Head of caudate nucleus (tissue), 42 donors: ENCODE measurements at places on chromosomes 3 and 15.

GRCh38 chr3:126474498-126475412 is 936 bp downstream of the ZXDC start:
- peak; percentile 52 for DNase-seq

GRCh38 chr3:149600634-149601033 is 57.2 kb downstream of the WWTR1 start:
- no peak for DNase-seq

- DNase-seq, result no peak
Measured at GRCh38 chr3:34925851-34926250, 713.5 kb upstream of the ARPP21 start.

- DNase-seq, result no peak
Measured at GRCh38 chr15:66936109-66936860, 129.1 kb upstream of the SMAD3 start.

GRCh38 chr15:74043425-74044266 is 38.7 kb downstream of the GOLGA6A start:
- no peak for DNase-seq

DNA sequence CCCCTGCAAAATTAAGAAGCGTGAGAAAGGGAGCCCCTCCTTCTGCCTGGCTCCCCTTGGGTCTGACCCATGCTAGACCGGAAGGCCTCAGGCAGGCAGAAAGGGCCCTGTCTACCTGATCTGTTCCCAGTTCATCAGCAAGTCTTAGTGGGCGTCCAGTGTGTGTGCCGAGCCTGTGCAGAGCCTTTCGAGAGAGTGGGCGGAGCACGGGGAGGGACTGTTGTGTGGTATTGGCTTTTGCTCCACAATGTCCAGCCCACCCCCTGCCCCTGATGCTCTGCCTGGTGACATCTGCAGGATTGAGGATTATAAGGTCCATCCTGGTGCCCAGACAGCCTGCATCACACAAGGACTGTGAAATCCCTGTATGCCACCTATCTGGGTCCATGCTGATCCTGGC is 82.9 kb downstream of the CHDH start:
- no peak for DNase-seq

GRCh38 chr3:156751461-156752025 is 74.6 kb upstream of the LEKR1 start:
- peak; percentile 18 for DNase-seq

DNA sequence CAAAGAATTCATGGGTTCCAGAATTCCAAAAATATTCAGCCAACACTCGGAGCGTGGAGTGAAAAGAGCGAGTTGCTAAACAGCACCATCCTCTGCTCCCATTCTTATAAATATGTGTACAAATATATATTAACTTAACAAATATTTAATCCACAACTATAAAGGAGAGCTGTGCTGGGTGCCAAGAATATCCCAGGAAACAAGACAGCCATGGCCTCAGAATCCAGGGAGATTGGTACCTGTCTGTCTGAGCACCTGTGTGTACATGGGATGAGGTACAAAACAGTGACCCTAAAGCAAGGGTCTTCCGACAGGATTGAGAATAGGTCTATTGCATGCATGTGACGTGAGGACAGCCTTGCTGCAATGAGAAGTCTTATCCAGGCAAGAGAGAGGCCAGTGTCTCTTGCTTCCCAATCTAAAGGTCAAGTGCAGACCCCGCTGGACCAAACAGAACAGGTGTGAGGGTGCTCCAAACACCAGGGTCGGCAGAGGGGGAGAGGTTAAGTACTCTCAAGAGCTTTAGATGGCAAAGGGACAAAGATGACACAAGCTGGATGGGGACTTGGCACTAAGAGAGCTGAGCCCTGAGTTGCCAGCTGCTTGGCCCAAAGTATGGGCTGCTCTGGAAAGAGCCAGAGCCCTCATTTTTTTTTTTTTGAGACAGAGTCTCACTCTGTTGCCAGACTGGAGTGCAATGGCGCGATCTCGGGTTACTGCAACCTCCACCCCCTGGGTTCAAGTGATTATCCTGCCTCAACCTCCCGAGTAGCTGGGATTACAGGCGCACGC is 36.2 kb downstream of the HOMER2 start:
- DNase-seq, result no peak

- no peak for DNase-seq
Measured at GRCh38 chr3:167120828-167121227, 259.3 kb downstream of the ZBBX start.

DNA sequence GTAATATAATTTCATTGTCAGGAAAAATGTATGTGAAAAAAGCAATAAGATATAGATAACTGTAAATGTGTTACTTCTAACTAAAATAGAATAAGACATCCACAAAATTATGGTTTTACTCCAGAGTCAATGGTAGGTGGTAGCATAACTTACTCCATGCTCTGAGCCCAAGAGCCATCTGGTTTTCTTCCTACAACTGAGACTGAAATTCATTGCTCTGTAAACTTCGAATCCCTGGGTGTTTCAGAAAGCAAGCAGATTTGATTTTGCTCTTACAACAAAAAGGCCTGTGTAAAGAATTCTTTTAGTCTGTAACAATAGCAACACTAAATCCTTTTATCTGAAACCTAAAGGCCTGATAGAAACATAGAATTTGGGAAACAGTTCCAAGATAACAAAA is 805.9 kb downstream of the AGBL1 start:
- DNase-seq, result no peak

DNA sequence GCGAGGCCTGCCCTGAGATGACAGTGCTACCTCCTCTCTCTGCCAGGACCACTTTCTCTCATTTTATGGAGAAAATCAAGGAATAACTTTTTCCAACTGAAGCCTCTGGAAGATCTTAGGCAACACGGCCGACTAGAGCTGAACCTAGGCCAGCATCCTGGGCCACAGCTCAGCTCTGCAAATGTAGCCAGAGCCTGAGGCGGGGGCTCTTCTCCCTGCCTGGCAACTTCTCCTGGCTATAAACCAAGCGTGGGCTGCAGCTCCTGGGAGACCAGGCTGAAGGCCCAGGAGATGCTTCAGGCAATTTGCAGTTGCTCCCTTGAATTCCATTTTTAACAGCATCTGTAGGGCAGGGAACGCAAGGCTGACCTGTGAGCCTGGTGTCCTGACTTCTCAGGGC is 74.9 kb downstream of the CEMIP start:
- peak; percentile 57 for DNase-seq

DNA sequence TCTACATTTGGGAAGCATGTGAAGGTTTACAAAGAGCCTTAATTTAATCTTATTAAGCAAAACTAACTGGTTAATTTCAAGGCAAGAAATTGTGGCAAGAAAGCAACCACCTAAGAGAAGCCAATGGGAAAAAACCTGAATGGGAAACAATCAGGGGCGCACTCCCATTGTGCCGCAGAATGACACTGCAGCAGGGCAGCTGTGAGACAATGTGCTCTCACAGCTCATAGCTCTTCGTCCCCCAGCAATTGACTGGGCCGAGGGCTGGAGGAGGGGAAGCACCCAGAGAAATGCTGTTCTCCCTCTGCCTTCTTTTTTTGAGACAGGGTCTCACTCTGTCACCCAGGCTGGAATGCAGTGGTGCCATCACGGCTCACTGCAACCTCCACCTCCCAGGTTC is 93.3 kb upstream of the RAD18 start:
- no peak for DNase-seq

DNA sequence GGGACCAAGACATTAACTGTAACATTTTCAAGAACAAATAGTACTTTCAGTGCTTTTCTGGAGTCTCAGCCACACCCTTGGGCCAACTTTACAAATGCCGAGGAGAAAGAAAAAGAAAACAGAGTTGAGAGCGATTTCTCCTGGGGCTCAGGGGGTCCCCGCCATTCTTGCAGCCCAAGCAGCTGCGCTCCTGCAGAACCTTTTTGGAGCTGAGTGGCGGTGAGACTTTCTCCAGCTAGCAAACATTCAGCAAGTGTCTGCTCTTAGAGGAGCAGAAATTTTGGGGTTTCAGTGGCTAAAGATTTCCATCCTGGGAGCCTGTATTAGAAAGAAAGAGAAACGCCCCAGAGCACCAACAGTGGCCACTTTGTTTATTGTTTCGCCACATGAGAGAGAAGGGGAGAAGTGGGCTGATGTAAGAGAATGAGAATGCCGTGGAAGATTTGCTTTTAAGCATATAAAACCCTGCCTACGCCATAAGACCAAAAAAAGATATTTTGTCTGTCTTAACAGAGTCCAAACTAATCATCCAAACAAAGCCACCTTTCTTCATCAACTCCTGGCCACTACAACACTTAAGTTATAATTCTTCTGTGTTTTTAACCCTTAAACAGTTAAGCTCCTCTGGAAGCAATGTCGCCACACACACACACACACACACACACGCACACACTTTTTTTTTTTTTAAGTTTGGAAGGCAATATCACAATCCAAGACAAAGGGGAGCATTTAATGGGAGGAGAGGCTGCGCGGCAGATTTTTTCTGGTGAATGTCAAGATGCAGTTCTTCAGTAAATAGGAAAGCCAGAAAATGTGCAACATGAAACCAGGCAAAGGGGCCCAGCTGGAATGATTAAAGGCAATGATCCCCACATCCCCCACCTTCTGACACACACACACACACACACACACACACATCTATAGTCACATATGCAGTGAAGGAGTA is 19.2 kb downstream of the EID1 start:
- peak; percentile 47 for DNase-seq

DNA sequence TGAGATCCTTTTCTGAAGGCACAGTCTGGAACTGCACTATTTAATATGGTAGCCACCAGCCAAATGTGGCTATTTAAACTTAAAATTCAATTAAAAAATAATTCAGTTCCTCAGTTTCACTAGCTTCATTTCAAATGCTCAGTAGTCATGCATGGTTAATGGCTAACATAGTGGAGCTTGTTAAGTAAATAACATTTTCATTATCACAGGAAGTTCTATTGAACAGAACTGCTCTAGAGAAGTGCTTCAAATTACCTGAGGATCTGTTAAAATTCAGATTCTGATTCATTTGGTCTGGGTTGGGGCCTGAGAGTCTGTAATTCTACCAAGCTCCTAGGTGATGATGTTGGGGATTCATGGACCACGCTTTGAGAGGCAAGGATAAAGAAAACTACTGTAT is 109.6 kb upstream of the THRB start:
- no peak for DNase-seq

DNA sequence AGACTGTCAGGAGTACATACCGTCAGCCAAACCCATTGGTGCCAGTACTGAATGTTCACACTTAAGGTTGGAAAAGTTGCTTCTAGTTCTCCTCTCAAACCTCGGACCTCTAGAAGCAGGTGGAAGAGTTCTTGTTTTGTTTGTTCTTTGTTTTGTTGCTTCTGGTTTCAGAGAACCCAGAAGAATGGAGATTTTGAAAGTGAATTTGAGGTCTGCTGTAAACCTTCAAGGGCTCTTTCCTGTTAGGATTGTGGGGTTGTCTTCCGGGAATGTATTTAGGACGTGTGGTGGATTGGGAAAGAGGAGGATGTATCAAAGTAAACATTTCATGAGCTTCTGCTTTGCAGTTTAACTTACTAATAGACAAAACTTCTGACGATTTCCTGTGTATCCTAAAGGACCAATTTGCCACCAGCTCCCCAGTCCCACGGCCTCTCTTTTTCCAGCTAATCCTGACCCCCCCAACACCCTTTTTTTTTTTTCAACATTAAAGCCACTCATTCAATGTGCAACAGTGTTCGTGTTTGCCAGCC is 50.3 kb downstream of the FILIP1L start:
- DNase-seq, result no peak

- no peak for DNase-seq
Measured at GRCh38 chr3:110070161-110070916, 733.0 kb upstream of the DPPA4 start.

DNA sequence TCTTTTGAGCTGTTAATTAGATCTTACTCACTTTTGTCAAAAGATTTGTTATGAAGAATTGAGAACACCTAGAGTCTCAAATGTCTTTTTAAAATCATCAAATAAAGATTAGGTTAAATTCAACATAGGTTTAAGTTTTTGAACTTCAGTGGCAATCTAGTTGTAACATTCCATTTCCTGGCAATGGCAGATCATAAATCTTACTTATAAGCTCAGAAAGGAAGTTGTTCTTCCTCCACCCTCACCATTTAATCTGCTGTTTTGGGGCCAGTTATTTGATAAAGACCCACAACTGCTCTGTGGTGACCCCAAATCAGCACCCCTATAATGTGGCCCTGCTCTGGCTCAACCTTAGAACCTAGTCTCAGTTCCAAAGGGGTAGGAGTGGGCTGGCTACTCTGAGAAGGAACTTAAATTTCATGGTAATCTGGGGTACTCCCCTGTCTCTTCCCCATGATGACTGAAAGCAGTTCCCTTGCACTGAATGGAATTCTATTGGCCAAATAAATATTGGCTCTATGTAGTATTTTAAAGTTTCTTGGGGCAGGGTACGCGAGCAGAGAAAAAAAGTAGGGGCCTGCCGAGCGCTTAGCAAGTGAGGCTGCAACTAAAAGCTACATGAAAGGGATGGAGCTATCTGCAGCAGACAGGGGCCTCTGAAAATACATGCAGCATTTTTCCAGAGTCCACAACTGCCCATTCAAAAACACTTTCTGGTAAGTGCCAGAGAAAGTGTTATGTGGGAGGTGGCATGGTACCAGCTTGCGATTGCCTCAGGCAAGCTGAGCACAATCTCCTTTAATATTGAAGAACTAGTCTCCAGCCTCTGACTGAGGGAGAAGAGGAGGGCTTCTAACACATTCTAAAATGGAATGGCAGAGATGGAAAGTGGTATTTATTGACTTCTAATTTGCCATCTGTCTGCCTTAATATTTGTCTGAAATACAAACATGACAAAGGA is 103.6 kb upstream of the RASGRP1 start:
- no peak for DNase-seq
